ENCODE measurements at places on chromosomes 16 and 17.

- no peak for DNase-seq
Observed at GRCh38 chr17:42900460-42901331, at the start of gene G6PC1. TSS of gene G6PC1 (plus strand) at chr17:42900799. CDS start at chr17:42900877, 78 bp downstream.

DNA sequence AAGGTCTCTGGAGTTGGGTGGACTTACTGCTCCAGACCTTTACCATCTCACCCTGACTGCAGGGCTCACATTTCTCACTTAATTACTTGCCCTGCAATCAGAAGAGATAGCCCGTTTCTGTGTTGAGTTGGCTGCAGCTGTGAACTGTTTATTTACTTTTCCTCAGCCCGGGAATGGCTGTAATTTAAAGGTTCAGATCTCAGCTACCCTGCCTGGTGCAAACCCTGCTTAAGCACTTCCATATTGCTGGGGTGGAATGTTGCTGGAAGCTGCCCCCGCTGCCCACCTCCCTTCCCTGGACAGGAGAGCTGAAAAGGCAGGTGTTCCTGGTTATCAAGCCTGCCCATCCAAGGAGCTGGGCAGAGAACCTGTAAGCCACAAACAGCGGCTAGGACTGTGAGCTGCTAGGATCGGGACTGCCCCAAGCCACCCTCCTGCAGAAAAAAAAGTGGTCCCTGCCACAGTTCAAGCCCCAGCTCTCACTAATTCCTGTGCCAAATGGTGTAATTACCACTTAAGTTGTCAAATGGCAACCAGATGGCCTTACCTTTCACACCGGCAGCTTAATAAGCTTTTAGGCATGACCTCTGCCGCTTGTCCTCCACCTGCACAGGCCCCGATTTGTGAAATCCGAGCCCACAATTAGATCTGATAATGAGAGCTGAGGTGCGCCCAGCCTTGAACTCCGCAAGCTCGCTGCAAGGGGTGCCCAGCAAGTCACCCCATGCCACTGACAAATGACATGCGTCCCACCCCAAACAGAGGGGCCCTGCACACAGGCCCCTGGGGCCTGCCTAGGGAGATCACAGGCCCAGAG, 269.8 kb downstream of the C16orf95 start:
- DNase-seq = no peak

DNA sequence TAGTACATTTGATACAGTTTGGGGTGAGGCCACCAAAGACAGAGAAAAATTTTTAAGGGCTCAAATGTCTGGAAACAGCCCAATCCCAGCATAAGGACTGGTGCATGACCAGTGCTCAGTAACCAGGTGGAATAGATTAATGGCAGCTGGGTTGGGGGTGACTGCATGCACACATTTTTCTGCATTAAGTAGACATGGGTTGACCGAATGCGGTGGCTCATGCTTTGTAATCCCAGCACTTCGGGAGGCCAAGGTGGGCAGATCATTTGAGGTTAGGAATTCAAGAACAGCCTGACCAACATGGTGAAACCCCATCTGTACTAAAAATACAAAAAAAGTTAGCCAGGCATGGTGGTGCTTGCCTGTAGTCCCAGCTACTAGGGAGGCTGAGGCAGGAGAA, 121.1 kb upstream of the HSBP1 start:
- DNase-seq = no peak

DNA sequence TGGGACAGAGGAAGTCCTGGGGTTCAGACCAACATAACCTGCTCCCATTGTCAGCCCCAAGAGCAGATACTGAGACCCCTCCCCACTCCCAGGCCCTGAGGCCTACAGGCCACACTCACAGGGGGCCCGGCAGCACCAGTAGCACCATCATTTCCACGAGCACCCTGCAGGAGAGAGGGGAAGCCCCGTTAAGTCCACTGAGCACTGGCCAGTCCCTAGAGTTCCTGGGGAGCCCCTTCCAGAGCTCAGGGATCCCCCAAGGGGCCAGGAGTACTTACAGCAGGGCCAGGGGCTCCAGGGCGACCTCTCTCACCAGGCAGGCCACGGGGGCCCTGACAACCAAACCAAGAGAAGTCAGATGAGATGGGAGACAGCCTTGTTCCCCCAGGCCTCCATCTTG, 5.4 kb downstream of the COL1A1 start:
- DNase-seq = no peak

DNA sequence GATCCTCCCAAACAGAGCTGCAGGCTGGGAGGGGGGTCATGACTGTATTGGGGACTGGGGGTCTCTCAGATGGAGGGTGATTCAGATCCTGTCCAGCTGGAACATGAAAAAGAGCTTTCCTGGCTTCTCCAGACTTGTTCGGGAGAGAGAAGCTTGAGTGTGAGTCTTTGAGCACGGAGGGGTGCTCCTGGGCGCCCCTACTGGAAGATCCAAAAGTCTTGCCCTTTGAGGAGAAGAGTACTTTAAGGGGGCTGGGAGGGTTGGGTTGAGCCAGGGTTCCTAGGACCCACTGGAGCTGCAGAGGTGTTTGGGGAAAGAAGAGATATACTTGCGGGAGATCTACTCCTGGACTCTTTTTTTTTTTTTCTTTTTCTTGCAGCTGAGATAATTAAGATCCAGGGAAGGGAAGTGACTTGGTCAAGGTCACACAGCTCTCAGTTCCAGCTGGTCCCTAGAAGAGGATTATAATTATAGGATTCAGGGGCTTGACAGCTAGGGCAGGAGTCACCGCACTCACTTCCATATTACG, 8.4 kb downstream of the RARA start:
- DNase-seq = no peak

DNA sequence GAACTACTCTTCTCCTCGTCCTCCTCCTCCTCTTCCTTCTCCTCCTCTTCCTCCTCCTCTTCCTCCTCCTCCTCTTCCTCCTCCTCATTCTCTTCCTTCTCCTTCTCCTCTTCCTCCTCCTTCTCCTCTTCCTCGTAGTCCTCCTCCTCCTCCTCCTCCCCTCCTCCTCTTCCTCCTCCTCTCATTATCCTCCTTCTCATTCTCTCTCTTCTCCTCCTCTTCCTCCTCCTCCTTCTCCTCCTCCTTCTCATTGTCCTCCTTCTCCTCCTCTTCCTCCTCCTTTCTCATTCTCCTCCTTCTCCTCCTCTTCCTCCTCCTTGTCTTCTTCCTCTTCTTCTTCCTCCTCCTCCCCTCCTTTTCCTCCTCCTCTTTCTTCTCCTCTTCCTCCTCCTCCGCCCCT, 4.1 kb upstream of the PITPNM3 start:
- no peak for DNase-seq

DNA sequence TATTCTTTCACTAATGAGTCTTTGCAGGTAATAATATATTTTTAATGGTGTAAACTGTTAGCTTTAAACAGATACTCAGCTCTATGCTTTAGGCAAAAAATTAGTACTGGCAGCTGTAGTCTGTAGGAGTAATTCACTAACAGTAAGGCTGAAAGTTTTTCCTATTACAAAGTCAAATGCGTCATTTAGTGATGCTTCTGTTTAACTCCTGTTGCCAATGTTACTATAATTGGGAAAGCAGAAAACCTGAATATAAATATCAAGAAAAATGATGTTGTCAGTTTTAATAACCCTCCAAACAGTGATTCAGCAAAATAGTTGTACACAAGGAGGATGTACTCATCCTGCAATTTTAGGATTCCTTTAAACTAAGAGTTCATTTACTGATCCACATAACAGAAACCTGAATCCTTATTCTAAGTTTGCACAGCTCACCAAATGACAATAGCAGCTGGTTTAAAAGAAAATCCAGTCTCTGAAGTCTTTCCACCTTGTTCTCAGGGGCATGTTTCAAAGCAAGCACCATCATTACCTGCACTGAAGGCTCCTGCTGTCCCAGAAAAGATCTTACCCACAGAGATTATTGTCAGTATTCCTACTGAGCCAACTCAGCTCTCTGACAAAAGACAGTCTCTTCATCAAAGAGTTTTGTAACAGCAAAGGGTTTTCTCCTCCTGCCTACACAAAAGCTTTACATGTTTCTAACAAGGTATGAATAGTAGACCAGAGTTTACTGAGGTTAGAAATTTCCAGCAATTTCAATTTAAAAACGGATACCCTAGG, 4.2 kb downstream of the CDR2 start:
- no peak for DNase-seq

GRCh38 chr16:57113042-57113453, 20.7 kb downstream of the CPNE2 start:
- DNase-seq = no peak

- peak; percentile 61 for DNase-seq
Observed at GRCh38 chr17:63622574-63623390, 565 bp downstream of the MAP3K3 start.

- DNase-seq = no peak
Observed at GRCh38 chr16:14198572-14198971, 127.5 kb downstream of the MRTFB start.

DNA sequence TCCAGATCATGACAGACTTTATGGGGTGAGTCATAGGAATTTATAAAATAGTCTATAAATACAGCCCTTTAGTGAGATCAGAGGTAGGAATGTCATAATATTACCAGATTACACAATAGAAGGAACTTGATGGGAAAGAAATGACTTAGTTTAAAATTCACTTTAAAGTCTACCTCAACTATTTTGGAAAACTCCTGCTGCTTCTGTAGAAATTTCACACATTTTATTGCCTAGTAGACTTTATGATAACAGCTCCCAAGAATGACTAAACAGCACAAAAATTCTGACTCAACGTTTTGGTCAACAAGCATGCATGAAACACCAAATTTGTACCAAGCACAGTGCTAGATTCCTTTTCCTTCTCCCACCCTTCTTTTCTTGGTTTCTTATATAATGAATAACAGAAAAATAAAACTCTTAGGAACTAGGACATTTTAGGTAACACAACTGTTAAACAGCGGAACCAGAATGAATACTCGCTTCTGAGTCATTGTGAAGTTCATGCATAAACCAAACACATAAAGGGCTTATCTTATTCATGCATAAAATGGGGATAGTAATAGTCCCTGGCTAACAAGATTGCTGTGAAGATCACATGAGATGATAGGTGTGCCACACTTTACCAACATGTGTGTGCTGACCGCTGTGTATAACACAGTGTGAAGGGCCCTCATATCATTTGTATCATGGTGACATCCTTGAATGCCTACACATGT, 243.9 kb downstream of the CDH8 start:
- no peak for DNase-seq

DNA sequence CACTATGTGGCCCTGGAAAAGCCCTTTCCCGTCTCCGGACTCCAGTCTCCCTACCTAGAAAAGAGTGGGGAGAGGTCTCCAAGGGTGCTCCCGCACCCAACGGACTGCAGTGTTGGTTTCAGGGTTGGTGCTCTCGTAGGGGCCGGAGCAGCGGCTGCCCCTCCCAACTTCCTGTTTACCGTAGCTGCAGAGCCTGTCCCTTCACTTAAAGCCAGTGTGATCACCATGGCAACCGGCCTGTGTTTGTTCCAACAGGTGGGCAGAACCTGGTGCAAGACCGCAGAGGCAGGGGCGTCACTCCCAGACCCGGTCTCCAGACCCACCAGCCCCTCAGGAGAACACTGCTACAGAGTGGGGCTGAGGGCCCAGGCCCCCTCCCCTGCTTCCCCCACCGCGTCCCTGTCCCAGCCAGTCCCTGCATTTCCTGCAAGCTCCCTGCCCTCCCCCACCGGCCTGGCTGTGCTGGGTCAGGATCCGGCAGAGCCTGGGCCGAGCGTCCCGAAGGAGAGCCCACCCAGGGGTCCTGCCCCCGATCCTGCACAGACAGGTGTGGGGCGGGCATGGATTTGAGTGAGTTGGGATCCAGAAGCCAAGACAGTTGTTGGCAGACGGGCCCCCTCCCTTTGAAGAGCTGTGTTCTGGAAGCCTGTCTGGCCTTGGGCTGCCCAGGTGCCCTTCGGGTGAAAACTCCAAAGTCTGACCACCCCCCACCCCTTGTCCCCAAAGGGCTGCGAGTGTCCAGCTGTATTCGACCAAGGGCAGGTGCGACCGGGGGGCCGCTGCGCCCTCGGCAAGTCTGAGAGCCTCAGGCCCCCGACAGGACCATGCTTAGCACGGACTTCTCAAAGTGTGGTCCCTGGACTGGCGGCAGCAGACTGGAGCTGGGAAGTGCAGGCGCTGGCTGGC, 1.5 kb upstream of the BAIAP3 start:
- no peak for DNase-seq

GRCh38 chr17:7315570-7316235, 543 bp upstream of the GPS2 start:
- no peak for DNase-seq

GRCh38 chr16:9860876-9861275, 321.4 kb downstream of the GRIN2A start:
- no peak for DNase-seq

GRCh38 chr16:47110939-47111338, 32.8 kb downstream of the NETO2 start:
- DNase-seq = no peak

GRCh38 chr17:61431594-61432311, 20.5 kb upstream of the TBX4 start:
- DNase-seq = no peak

All from hypothalamus (tissue), 51 donors.